Stimulated activated CD4-positive, alpha-beta T cell treated with anti-CD3 and anti-CD28 coated beads, Interleukin-4, amount 100 ng/mL, for 1 hour (primary cell): ENCODE measurements at places on chromosomes 1 and 21.

DNA sequence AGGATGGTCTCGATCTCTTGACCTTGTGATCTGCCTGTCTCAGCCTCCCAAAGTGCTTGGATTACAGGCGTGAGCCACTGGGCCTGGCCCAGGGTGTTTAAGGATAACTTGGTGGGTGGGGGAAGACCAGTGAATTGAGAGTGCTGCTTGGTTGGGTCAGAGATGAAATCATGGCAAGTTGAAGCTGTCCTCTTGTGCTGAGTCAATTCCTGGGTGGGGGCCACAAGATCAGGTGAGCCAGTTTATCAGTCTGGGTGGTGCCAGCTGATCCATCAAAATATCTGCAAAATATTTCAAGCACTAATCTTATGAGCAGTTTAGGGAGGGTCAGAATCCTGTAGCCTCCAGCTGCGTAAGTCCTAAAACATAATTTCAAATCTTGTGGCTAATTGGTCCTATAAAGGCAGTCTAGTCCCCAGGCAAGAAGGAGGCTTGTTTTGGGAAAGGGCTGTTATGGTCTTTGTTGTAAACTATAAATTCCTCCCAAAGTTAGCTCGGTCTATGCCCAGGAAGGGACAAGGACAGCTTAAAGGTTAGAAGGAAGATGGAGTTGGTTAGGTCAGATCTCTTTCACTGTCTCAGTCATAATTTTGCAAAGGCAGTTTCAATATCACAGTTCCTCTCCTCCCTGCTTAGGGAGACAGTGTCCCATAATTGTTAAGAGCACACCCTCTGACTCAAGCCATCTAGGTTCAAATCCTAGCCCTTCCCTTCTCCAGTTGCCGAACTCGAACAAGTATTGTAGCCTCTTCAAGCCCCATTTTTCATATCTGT is 66.8 kb upstream of the BACH1 start:
- DNase-seq, result no peak

DNA sequence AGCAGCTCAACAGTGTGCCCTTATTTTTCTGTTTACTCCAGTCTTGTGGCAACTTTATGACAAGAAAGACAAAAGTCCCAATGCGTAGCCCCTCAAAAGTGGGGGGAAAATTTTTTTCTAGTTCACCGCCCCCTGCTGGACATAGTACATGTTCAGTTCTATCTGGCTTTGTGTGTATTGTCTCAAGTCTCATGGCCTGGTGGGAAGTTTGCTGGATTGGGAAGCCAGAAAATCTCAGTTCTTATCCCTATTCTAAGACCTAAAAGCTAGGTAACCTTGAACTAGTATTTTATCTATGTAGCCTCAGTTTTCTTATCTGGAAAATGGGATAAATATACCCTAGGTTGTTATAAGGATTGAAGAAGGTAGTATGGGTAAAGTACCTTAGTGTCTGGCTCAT is 55.8 kb upstream of the LDLRAP1 start:
- DNase-seq, result peak; percentile 26

DNA sequence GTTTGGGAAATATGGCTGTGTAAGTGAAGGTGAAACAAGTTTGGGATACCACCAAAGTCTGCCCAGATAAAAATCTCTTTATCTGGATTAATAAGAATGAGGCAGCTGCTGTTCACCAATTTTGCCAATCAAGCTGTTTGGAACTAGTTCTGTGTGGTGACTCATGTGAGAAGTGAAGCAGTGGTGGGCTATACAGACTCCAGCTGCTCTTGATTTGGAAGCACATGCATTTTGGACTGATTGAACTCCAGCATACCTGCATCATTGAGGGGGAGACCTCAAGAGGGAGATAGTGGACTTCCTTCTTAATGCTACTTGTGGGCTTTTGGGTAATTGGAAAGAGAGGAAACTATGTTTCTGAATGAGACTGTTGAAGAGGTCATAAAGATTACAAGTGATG is 99.2 kb upstream of the B3GALT2 start:
- DNase-seq, result no peak

- DNase-seq, result no peak
Observed at GRCh38 chr1:44114098-44114497, 4.5 kb upstream of the KLF17 start.

- DNase-seq, result peak; percentile 38
Observed at GRCh38 chr1:31701091-31701736, 2.6 kb downstream of the COL16A1 start.

DNA sequence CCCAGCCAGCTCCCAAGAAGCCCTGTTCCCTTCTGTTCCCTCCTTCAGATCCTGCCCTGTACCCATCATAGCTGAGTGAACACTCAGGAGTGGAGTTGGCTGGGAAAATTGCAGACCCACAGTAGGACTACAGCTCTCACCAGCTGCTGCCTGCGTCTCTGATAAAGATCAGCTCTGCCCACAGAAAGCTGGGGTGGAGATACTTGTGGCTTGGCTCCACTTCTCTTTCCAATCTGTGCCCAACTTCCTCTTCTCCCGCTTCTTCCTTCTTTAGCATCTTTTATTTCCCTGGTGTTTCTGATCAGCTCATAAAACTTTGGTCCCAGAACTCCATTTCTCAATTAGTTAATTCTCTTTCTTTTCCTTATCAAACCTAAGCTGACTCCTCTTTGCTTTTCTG is 5.5 kb upstream of the CD1A start:
- no peak for DNase-seq

GRCh38 chr1:44733365-44733764 is 2.4 kb upstream of the RNU5D-1 start:
- no peak for DNase-seq

DNA sequence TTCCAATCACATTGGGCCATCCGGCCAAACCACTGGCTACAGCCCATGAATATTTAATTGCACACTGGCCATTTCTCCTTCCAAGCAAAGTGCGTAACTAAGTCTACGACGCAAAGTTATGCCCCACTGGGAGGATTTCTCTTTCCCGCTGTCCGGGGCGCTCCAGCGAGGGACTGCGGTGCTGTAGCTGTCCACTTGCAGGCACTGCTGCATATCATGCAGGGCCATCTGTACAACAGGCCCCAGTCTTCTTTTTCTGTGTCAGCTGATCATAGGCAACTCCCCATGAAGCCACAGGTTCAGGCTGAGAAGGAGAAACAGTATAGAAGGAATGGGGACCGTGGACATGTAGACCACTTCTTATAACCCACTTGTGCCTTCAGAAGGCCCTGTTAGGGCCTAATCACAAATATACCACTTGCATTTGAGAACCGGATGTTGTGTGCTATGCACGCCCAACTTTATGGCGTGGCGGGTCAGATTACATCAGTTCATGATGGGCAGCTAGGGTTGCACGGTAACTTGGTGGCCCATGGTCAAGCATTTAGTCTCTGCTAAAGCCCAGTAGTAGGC is 58.0 kb downstream of the ADSS2 start:
- no peak for DNase-seq

GRCh38 chr1:164699815-164700491 is 141.0 kb downstream of the PBX1 start:
- DNase-seq, result no peak

GRCh38 chr1:247948558-247948957 is at the start of gene OR2L8:
Gene OR2L8 (plus strand): TSS chr1:247948858. CDS start chr1:247948858, 0 bp downstream.
- no peak for DNase-seq

- no peak for DNase-seq
Observed at GRCh38 chr1:109876617-109877316, 33.9 kb upstream of the CSF1 start.

GRCh38 chr1:228839656-228840055 is 104.4 kb downstream of the RHOU start:
- DNase-seq, result no peak

DNA sequence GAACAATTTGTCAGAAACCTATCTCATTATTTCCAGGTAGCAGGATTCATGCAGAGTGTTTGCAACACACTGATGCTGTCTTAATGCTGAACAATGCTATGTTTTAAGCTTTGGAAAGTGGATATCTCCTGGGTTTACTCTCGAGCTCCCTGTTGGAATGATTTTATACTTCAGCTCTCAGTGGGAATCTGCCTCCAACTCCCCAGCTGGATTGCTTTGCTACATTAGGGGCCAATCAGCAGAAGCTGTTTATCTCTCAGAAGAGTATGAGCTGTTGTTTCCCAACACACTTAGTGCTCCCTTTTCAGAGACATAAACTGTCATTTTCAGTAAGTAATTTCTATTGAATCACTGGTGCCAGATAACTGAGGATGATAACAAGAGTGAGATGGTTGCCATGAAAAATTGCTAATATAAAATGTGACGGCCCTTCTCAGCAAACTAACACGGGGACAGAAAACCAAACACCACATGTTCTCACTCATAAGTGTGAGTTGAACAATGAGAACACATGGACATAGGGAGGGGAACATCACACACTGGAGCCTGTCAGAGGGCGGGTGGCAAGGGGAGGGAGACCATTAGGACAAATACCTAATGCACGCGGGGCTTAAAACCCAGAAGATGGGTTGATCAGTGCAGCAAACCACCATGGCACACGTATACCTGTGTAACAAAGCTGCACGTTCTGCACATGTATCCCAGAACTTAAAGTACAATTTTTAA is 265.9 kb upstream of the RUNX1 start:
- no peak for DNase-seq

- no peak for DNase-seq
Observed at GRCh38 chr1:227947386-227947675, 401 bp downstream of the WNT9A start.

DNA sequence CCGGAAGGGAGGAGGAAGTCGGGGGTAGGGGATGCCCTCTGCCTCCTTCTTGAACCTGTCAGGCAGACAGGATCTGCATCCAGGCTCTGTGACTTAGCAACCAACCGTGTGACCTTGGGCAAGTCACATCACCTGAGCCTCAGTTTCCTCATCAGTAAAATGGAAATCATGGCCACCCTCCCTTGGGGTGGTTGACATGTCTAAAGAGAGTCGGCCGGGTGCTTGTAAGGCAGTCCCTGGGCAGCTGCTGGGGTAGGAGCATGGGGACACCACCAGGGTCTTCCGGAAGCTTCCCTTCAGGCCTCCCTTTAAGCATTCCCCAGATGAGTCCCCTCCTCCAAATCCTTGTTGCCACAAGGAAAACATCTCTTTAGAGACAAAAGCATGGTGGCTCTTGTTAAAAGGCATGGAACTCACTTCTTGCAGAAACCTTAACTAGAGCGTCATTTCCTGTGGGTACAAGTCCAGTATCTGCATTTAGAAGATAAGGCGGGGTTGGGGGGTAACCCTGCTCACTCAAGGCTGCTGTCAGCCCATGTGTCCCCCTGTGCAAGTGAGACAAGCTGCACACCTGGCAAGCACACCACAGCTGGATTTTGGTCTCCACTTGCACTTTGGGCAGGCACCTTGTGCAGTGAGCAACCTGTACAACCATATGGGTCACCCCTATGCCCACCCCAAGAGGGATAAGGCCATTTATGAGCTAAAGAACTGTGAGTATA is 10.4 kb downstream of the CLCNKB start:
- no peak for DNase-seq

- DNase-seq, result no peak
Observed at GRCh38 chr1:234647245-234647644, 37.3 kb upstream of the IRF2BP2 start.

DNA sequence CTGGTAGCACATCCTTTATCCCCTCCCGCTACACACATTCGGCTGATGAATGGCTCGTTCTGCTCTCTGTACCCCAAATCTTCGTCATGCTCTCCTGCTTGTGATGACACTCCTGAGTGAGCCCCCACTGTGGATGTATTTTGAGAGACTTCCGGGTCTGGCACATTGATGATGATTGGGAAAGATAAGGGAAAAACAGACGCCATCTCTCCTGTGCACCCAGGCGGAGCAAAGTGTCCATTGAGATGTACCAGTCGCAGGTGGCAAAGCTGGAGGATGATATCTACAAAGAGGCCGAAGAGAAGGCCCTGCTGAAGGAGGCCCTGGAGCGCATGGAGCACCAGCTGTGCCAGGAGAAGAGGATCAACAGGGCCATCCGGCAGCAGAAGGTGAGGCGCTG is 27.9 kb upstream of the EFHD2 start:
- no peak for DNase-seq
